Fibroblast of mammary gland (primary cell): ENCODE measurements at places on chromosomes 16 and 17.

DNA sequence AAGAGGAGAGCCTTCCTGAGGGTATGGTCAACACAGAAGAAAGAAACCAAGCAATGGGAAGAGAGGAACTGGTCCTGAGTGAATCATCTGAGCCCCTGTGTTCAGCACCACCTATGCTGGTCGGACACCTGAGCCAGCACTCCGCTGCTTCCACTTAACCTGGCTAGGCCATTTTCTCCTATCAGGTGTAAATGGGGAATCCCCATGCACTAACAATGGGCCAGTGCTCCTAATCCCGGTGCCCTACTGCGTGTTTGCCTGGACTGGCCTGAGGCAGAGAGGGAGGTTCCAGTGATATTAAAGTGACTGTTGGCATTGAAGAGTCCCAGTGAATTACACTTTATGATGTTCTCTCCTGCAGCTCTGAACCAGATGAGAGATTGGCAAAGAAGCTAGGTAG lies 34.4 kb upstream of the XYLT2 start:
- no peak for DNase-seq

GRCh38 chr17:77961741-77962140 lies 3.2 kb downstream of the TNRC6C start:
- DNase-seq, result no peak

DNA sequence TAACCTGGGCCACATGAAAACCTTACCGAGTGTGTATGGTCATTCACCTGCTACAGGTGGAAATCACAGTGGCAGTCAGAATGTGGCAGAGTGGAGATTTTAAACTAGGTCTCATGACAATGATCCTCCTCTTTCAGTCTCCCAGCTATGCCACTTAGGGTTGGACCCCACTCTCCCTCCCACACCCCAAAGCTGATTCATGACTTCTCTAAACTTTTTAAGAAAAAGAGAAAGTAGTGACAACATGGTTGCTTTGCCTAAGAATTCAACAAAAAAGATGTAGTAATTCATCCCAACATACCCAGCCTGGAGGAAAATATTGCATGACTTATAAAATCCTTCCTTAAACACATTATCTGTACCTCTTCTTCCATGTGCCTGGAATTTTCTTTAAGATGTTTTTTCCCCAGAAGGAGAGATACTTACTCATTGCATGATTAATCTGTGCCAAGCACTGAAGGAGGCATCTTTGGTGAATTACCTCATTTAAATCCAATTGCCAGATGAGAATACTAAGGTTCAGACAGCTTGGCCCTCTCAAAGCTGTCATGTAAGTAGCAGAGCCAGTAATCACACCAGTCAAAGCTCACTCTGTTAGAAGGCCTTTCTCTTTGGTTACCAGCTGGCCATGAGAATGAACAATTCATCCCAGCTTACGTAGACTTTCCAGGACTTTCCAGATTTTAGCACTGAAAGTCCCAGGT lies 119.9 kb downstream of the COPRS start:
- DNase-seq, result peak; percentile 88

DNA sequence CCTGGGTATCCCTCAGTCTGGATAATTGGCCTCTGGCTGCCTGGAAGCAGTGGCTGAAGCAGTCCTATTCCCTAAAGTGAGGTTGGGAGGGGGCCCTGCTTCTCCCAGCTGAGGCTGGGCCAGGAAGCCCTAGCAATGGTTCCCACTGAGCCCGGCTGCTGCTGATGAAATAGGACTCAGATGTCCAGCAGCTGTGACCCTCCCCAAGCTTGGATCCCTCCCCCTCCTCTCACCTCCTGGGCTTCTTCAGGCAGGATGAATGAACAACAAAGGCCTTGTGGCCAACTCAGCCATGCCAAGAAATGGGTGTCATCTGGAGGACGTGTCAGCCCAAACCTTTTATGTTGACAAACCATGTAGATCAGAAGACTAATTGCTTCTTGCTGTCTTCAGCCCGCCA lies 42.0 kb downstream of the AXIN2 start:
- peak; percentile 25 for DNase-seq
